OCI-LY7 (cell line): ENCODE measurements at places on chromosomes 7 and 10.
A peak's percentile ranks its signal among the peaks of the same experiment; 100 is the strongest.

- DNase-seq = no peak
Observed at GRCh38 chr7:97285348-97285747, 167.8 kb downstream of the SDHAF3 start.

- DNase-seq = peak; percentile 18
Observed at GRCh38 chr10:128158021-128158795, 32.0 kb upstream of the MKI67 start.

DNA sequence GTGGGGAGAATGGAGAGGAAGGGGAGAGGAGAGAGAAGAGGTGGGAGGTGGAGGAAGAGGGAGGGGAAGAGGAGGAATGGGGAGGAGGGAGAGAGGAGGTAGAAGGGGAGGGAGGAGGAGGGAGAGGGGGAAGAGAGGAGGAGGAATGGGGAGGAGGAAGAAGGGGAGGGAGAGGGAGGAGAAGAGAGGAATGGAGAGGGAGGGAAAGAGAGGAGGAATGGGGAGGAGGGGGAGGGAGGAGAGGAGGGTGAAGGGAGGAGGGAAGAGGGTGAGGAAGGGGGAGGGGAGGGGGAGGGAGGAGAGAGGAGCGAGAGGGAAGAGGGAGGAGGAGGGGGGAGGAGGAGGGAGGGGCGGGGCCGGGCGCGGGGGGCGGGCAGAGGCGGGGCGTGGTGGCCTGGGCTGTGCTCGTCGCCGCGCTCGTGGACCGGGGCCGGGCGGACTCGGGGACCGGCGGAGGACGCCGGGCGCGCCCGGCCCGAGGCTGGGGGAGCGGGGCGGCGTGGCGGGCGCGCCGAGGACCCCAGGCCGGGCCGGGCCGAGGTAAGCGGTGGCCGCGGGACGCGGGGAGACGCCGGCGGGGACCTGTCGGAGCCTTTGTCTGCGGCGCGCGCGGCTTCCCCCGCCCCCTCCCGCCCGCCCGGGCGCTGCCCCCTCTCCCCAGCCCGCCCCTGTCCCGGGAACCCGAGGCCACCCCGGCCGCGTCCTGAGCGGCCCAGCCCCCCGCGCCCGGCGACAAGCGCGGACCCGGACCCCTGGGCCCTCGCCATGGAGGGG is at the start of gene SLC29A4:
Gene SLC29A4 (plus strand): TSS at position 401 of the 774 bp plus-strand sequence. CDS start 4,874 bp downstream, outside the sequence.
- no peak for DNase-seq

DNA sequence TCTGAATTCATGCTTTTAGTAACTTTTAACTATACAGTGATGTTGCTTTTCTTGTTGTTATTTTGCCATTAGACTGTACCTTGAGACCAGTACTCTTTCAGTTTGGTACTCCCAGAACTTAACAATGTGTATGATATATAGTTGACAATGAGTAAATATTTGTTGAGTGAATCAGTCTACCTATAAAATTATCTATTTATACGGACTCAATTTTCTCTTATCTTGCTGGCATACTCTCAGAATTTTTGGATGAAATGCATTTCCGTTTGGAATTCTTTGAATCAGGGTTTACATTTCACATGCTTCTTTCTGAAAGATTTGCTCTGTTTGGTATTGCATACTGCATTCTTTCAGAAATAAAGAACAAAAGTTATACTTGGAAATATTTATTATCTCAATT is 47.8 kb upstream of the LRRC17 start:
- DNase-seq = no peak

DNA sequence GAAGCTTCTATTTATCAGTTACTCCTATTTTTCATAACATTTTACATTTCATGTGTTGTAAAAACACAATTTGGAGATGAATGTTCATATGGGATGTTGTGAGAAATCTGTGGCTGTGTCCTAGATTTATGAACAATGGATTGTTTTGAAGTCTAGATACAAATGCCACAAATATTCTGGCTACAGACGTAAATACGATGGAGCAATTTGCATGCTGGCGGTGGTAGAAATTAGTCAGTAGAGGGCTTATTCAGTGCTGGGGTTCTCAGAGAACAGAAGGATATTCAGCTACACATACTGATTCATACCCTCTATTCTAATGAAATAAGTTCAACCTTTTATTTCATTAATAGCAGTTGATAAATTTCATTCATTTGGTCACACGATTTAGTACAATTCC is 48.8 kb downstream of the PLPP4 start:
- DNase-seq = no peak

DNA sequence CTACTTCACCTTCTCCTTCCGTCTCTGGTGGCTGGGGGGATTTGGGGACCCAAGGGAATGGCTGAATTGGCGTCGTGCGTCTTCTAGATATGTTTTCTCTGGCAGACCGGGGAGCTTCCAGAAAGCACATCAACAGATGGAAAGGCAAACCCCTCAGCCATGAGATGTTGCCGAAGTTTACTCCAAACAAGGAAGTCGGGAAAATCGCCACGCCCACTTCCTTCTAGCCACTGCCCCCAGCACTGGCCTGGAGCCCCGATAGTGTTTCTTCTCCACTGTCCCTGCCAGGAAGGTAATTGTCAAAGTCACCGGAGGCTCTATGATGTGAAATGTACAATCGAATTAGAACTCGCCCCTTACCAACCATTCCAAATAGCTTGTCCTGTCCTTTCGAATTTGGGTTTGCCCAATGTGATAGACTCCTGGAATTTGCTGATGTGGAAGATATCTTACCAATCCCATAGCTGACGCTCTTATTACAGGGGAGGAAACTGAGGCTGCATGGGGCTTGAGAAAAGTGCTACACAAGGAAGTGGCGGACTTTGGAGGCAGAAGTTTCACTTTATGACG is 191.0 kb downstream of the LSM5 start:
- no peak for DNase-seq

GRCh38 chr10:29734962-29735627 is 100.3 kb upstream of the SVIL start:
- no peak for DNase-seq
